ENCODE measurements at places on chromosomes 16 and 17.

GRCh38 chr17:57354673-57355072, 98.3 kb downstream of the MSI2 start:
- no peak for DNase-seq

- DNase-seq, result no peak
Measured at GRCh38 chr17:58176200-58176599, 9.4 kb downstream of the OR4D2 start.

DNA sequence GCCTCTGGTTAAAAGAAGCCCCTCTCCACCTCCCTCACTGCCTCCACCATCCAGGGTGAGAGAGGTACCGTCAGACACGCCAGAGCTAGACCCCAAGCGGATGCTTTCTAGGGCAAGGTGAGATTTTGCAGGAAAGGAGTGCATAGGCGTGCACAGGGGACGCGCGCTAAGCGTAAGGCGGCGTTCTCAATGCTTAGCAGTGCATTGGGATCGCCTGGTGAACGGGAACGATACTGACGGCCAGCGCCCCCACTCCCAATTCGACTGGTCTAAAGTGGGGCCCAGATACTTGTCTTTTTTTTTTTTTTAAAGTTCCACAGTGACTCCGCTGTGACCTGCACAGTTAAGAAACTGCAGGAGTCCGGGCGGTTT, 57.9 kb upstream of the CREBBP start:
- DNase-seq, result no peak

DNA sequence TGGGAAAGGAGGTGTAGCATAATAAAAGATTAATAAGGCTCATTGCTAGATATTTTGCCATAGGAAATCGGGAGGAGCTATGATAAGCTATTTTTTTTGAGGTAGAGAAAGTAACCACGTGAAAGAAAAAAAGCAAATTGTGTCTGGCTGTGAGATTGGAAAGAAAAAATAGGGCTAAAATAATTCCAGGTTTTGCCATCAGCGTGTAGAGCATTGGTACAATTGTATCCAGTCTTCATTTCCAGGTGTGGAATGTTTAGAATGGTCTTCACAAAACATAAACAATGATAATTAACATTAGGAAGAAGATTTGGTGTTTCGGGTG, 1.1 kb downstream of the TANC2 start:
- no peak for DNase-seq

- no peak for DNase-seq
Measured at GRCh38 chr16:47096297-47096696, 47.4 kb downstream of the NETO2 start.

DNA sequence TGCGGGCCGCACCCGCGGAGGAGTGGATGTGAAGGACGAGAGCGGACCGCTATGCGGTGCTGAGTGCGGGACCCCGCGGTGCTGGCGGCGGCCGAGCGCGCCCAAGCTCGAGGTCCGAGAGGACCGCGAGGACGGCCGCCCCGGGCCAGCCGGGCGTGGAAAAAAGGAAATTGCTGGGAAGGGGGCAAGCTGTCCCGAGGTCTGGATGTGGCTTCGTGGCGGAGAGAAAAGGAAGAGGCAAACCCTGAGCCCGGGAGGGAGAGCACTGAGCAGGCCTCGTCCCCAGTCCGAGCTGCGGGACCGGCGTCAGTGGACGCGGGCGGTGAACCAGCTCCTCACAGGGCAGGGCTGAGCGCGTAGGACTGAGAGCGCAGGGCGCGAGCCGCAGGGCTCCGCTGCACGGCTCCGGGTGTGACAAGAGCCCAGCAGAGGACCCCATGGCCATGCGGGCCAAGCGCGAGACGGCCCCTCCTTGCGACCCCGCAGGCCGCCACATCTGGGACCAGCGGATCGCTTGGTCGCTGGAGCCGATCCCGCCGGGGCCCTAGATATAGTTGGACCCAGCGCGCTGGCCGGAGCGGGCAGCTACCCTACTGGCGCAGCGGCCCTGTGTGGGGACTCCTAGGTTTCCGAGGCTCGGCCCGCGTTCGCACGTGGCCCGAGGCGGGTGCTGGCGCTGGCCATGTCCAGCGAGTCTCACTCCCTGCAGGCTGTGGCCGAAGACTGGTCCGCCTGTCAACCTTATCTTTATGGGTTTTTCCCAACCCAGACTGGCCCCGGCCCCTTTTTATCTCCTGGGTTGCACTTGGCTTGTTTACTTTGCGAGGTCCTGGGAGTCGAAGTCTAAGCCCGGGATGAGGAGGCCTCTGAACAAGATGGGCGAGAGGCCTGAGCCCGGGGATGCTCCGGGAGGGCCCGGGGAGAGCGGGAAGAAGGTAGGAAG, 2.4 kb downstream of the TBX4 start:
- DNase-seq, result no peak

DNA sequence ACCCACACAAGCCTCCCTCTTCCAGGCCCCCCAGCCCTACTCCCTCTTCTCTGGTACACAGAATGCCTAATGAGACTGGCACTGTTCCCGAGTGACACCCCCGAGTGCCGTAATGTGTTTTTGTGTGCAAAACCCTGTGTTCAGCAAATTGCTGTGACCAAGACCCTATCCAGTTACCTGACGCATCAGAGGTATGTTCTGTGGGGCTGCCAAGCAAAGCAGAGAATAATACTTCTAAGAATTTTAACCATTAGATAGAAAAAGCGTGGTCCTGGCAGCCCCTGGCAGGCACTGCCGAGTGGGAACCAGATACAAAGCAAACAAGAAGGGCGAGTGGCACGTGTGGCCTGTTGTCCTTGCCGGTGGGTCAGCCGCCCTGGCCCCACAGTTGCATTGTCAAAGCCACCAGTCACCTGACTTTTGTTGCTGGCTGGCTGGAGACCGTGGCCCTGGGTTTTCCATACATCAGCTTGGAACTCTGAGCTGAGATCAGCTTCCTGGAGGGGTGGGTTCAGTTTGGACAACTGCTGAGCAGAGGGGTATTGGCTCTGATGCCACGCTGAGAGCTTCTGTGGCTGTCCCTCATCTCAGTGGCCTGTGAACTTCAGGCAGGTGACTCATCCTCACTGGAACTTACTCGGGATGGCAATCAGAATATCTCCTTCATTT, 69.1 kb upstream of the BRD7 start:
- no peak for DNase-seq

GRCh38 chr17:56754523-56755208, 79.1 kb downstream of the C17orf67 start:
- no peak for DNase-seq

GRCh38 chr17:27558842-27559505, 72.0 kb upstream of the LGALS9 start:
- no peak for DNase-seq

GRCh38 chr16:1900452-1900774, 17.8 kb downstream of the HS3ST6 start:
- no peak for DNase-seq

- no peak for DNase-seq
Measured at GRCh38 chr17:27621942-27622559, 8.9 kb upstream of the LGALS9 start.

DNA sequence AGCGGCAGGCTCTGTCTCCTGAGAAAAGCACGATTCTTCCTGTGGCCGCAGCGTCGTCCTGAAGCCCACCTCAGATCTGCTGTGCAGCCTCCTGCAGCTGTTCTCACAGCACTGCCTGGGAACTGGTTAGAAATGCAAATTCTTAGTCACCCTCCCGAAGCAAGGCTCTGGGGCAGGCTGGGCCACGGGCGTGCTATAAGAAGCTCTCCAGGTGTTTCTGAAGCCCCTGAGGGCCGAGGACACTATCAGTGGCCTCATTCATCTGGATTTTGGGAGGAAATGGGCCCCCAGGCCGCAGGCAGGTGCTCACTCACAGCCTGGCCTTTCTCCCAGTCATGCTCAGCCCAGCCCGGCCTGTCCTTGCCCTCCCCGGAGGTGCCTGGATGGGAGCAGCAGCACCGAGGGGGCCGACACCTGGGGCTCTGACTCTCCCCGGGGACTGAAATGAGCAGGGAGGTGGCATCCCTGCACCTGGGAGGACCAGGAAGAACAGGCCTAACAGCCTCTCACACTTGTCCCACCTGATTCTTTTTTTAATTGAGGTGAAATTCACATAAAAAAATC, 10.4 kb upstream of the NLRC3 start:
- no peak for DNase-seq

- no peak for DNase-seq
Measured at GRCh38 chr17:42138749-42139492, 15.9 kb downstream of the RAB5C start.

DNA sequence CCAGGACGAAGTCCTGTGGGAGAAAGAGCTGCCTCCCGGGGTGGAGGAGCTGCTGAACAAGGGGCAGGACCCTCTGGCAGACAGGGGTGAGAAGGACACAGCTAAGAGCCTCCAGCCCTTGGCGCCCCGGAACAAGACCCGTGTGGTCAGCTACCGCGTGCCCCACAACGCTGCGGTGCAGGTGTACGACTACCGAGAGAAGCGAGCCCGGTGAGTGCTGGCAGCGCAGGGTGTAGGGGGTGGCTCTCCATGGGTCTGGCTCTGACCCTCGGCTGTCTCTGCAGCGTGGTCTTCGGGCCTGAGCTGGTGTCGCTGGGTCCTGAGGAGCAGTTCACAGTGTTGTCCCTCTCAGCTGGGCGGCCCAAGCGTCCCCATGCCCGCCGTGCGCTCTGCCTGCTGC, 21.4 kb downstream of the MVP start:
- DNase-seq, result no peak

- DNase-seq, result no peak
Measured at GRCh38 chr17:72359274-72359673, 238.5 kb downstream of the SOX9 start.

DNA sequence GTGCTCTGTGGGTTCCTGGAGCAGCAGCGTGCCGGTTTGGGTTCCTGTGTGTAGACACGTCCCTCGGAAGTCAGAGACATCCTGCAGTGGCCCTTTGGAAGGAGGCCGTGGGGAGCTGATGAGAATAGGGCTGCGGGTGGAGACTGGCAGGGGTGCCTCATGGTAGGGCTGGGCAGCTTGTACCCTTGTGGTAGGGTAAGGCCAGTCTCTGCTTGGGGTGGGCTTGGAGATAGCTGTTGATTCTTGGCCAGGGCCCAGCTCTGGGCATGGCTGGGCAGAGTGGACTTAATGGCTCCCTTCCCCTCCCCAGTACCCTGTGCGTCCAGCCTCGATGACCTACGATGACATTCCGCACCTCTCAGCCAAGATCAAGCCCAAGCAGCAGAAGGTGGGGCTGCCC, 10.6 kb downstream of the POLR3E start:
- no peak for DNase-seq

DNA sequence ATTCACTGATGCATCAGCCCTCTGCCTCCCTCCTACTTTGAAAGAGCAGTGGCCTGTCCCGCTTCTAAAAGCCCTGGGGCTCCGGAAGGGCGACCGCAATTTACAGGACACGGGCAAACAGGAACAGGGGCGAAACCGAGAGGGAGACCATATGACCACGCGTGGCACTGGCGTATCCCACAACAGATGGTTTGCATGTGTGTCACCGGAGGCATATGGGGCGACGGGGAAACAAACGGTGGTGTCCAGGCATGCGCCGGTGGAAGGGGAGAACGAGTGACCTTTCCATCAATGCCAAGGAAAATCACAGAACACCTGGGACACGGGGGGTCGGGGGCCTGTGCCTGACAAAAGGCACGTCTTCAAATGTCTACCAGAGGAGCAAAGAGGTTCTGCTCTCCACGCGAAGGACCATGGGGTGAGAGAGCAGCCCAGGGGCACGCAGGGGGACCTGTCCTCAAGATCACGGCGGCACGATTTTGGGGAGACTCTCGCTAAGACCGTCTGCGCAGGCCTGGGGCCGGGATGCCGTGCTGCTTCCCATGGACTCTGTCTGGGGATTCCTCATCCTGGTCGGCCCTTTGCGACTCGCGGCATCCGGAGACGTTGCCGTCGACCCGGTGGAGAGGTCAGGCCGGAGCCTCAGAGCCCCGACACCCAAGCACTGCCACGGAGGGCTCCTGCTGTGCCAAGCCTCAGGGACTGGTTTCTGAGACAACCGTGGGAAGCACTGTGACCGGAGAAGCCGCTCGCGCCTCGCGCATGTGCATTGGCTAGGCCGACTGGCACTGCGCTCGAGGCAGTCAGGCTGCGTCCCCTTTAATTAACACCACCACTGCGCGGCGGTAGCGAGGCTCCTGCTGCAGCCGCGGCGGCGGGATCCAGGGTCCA, 12.8 kb upstream of the KCNJ18 start:
- DNase-seq, result no peak

DNA sequence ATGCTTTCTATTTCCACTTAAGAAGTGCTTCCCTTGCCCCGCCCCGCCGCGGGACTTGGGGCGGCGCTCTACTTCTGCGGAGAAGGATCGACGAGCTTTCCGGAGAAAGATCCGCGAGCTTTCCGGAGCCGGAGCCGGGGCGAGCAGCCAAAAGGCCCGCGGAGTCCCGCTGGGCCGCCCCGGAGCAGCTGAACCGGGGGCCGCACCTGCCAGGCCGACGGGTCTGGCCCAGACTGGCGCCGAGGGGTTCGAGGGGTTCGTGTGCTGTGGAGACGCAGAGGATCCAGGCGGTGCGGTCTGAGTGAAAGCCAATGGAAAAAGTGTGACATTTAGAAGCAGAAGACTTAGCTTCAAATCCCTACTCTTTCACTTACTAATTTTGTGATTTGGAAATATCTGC, 50.8 kb downstream of the TBC1D26 start:
- DNase-seq, result no peak

DNA sequence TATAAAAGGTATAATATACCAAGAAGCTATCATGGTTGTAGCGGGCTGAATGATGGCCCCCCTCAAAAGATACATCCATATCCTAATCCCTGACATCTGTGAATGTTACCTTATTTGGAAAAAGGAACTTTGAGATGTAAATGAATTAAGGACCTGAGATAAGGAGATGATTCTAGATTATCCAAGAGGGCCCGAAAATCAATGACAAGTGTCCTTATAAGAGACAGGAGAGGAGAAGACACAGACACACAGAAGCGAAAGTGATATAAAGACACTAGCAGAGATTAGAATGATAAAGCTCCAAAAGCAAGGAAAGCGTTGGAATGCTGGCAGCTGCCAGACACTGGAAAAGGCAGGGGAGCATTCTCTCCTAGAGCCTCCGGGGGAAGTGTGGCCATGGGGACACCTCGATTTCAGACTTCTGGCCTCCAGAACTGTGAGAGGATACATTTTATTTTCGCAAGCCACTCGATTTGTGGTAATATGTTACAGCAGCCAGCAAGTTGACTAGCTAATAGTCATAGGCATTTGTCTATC, 12.5 kb upstream of the GP1BA start:
- DNase-seq, result no peak

DNA sequence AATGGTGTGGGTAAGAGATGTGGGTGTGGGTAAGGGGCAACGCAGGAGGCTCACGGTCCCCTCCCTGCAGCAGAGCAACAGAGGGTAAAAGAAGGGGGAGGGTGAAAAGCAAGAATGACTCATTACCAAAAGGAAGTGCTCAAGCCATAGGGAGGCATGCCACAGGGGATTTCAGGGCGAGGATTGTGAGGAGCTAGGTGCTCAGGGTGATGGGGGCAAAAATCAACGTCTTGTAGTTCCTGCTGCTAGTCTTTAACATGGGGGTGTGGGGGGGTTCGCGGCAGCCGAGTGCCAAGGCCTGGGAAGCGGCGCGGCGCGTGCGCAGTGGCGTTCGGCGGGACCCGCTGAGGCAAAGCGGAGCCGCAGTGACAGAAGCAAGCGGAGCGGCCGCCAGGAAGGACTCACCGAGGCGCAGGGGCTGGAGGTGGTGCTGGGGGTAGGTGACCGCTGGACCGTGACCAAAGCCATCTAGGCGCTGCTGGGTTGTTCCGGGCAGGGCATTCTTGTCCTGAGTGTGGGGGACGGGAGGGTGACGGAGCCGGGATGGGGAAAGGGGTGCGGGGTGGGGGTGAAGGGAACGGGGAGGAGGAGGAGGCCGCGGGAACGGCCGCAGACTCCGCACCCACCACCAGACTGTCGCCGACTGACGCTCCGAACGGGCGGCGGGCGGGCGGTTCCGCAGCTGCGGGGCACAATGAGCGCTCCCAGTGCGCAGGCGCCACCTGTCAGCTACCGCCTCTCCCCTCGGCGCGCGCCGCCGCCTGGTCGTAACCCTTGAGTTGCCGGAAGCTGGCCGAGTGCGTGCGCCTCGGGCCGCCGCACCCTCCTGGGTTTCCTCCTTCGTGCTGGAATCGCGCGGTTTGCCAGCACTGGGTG, at the start of gene SSH2:
Gene SSH2, minus strand, starts transcription at position 696 of the 876 bp plus-strand sequence. Its CDS starts 228 bp downstream, at position 468.
- DNase-seq, result peak; percentile 87
